Stimulated activated CD4-positive, alpha-beta T cell treated with anti-CD3 and anti-CD28 coated beads, Interleukin-4, amount 100 ng/mL, for 48 hours (primary cell): ENCODE measurements at places on chromosomes 5 and 9.

GRCh38 chr5:42887575-42887974, 75.9 kb upstream of the SELENOP start:
- DNase-seq: no peak

DNA sequence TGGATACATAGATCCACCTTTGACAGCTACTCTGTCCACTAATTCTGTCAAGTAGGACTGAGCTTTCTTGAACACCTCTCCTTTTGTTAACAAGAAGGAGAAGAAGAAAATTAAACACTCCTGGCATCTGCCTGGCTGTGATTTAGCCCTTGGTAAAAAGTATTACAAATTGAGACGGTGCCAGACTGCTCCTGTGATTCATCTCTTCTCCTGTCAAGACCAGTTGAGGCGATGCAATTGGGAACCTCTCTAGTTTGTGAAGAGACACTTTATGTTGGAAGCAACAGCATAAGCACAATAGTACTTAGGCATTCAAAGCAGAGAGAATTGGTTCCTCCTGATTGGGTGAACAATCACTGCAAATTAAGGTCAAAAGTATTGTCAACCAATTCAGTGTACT, 72.7 kb downstream of the GHR start:
- no peak for DNase-seq

- DNase-seq: no peak
These were observed 56.9 kb upstream of the MTMR12 start for GRCh38 chr5:32369542-32370155.

DNA sequence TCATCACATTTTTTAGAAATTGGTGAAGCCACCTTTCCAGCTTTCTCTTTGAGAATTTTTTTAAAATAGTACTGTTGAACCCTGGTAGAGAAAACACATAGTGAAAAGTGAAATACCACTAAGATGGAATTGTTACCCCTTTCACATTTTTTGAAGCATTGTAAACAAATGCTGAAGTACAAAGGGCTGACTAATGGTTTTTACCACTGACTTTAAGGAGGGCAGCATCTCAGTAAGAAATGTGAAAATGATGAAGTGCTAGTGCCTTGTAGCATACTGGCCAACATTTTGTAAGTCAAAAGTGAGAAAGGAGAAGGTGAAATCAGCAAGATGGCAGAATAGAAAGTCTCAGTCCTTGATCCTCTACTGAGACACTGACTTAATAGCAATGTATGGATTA, 320.6 kb downstream of the PJA2 start:
- no peak for DNase-seq

- DNase-seq: no peak
These were observed 6.9 kb upstream of the MEIKIN start for GRCh38 chr5:131952301-131952857.

DNA sequence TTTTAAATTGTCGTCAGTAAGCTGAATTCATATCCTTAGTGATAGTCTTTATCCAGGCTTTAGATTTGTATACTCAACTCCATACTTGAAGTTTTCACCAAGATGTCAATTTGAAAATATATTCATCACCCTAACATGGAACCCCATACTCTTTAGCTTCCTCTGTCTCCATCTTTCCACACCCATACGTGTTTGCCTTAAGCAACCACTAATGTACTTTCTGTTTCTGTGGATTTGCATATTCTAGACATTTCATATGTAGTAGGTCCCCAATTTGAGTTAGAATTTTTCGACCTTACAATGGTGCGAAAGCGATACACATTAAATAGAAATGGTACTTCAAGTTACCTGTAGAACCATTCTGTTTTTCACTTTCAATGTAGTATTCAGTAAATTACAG, 65.2 kb downstream of the NSD1 start:
- no peak for DNase-seq

- no peak for DNase-seq
These were observed 23.3 kb downstream of the CCNH start for GRCh38 chr5:87389296-87390034.

GRCh38 chr5:150000990-150001659, 586 bp downstream of the HMGXB3 start:
- peak; percentile 15 for DNase-seq

DNA sequence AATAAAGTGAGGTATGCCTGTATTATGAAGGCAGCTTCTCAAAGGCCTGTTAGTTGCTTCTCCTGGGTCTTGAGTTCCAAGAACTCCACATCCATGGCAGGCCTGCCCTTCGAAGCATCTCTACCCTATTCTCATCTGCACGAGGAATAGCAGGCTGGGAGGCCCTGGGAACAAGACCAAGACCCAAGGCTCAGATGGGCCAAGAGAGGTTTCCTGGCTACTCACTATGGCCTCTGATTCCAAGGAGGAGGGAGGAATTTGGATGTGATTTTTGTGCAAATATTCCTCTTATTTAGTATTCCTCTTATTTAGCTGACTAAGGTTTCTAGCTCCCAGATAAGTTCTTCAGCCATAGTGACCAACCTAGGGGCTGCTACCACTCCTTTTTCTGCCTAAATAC, 151.3 kb downstream of the SAXO1 start:
- no peak for DNase-seq

DNA sequence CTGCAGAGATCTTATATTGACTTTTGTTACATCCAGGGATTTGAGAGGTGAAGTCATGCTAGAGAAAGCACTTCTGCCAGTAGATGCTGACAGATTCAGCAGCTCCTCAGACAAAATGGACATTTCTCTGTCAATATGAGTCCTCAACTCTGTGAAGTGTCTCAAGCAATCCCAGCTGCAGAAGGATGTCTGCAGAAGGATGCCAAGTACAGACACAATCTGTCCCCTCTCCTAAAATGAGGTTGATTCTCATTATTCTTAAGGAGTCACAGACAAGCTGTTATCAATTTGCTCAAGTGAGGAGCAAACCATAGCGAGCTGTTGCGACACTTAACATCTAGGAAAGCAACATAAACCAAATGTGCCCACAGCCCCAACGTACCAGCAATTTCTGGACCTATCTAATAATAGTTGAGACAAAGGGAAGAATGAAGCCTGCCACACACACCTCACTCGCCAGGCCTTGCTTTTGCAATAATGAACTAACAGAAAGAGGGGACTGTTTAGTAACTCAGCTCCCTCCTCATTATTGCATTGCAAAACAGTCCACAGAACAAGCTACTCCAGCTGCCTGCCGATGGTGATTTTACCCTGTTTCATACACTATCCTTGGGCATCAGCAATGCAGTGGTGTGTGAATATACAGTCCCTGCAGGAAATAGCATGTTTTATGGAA, 364.2 kb upstream of the PDE4D start:
- DNase-seq: no peak

DNA sequence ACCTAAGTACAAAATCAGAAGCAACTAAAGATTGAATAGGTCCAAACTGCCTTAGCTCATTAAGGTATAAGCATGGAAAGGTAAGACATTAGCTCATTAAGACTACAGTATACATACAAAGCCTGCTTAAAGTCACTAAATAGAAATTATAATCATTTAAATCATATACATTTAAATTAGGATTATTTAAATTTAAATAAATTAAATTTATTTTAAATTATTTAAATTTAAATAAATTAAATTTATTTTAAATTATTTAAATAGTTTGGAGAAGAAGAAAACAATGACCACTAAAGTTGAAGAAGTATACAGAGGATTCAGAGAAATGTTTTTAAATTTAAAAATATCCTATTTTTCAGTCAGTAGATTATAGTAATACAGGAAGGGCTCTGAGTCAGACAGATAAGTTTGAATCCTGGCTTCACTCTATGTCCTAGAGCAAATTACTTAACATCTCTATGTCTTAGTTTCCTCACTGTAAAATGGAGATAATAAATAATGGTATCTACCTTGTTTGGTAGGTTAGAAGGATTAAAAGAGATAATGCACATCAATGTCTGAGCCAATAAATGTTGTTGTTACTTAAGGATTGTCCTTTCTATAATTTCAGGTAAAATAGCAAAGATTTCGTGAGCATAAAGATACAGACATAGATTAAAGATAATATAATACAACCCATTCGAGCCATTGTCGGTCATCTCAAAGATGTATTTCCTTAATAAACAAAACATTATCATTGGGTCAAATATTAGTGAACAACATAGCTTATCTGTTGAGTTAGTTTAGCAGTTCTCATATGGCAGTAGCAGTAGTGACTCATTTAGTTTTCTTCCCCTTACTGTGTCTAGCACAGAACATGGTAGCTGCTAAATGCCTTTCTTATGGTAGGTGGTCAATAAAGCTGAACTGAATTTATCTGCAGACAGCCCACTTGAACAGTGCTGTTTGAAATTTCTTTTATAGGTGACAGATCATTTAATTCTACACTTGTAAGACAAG, 100.6 kb downstream of the KIAA0825 start:
- no peak for DNase-seq

GRCh38 chr5:118646917-118647316, 341.4 kb downstream of the DTWD2 start:
- no peak for DNase-seq
